Smooth muscle cell of the coronary artery (primary cell): ENCODE measurements at places on chromosomes 3 and 15. TPM values are rescaled to one million over a fixed set of nuclear protein-coding genes. Genes with fewer than 3 reads are reported as not detected.

Gene MED12L
- 0.30 and 0.70 TPM in 2 replicates for total RNA-seq

Gene ARRDC4
- 6.7 and 17.4 TPM in 2 replicates for total RNA-seq

Gene SKOR1
- total RNA-seq: under 0.01 TPM in 1 of 2 replicates, not detected in the other

Gene TRAT1
- not detected in 2 replicates for total RNA-seq

Gene ANKUB1
- not detected in 2 replicates for total RNA-seq

Gene MUSTN1
- not detected in 2 replicates for total RNA-seq

Gene CX3CR1
- total RNA-seq: under 0.01 TPM in 1 of 2 replicates, not detected in the other

Gene LRRK1
- total RNA-seq: 5.9 and 8.0 TPM in 2 replicates

Gene ARGFX
- not detected in 2 replicates for total RNA-seq

Gene XCR1
- 0.23 TPM in 1 of 2 replicates, not detected in the other for total RNA-seq

Gene FEZF2
- total RNA-seq: not detected in 2 replicates

Gene MB21D2
- 2.3 and 8.3 TPM in 2 replicates for total RNA-seq

Gene SOX14
- not detected in 2 replicates for total RNA-seq

Gene PHLDB2
- 48.1 and 67.3 TPM in 2 replicates for total RNA-seq

Gene GADL1
- total RNA-seq: 0.08 and 0.23 TPM in 2 replicates
